ENCODE measurements at places on chromosomes 11 and 22.

GRCh38 chr11:116740741-116741140 lies 32.0 kb downstream of the BUD13 start:
- DNase-seq, result no peak

- no peak for DNase-seq
Observed at GRCh38 chr11:1010551-1011319, 25.8 kb downstream of the MUC6 start.

DNA sequence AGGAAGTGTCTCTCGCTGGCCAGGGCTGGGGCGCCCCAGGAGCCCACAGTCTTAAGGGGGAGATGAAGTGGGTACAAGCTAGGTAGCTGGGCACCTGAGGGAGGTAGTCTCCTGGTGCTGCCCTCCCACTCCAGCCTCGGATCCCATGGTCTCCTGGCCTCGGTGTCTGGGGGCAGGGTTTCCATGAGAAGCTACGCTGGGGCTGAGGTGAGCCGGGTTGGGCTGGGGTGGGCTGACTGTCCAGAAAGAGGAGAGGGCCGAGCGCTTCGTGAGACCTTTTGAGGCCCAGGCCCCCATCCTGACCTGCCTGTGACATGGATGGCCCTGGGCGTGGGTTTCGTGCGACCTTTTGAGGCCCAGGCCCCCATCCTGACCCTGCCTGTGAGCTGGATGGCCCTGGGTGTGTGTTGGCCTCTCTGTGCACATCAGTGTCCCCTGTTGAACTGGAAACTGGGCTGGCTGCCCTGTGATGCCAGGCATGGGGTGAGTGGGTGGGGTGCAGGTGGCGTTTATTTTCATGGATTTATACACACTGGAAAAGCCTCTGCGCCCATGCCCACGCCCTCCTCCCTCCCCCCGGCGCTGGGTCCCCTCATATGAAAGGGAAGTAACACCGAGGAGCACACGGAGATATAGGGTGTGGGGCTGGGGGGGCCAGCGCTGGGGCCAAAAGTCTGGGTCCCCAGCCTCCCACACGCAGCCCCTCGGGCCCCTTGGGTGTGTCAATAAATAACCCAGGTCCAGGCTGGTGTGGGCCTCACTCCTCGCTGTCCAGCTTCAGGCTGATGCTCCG lies 8.6 kb downstream of the AIP start:
- DNase-seq, result no peak

DNA sequence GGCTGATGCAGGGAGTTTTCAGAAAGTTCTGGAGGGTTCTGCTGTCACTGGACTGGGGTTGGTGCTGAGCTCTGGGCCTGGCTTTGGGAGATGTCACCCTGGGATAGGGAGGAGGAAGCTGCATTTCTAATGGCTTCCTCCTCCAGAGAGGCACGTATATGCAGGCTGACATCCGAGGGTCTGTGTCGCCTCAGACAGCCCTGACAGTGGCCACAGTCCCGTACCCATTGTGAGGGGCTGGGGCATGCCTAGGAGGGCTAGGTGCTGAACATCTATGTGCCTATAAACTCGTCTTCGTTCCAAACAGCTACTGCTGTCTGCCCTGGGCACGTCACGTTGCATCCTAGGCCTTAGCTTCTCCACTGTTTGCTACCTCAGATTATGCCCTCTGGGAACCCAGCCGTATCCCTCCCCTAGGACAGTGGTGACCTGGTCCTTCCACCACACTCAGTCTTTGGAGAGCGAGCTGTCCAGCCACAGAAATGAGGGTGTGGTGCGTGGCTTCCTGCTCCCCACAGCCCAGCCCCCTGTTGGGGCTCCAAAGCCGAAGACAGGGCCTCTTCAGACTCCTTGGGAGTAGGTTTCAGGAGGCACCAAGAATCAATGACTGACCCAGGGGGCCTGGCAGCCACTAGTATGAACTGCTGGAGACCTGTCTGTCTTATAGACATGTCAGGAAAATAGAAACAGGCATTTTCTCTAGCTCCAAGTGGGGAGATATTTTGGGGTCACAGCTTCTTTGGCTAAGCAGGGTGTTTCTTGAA lies 26.4 kb downstream of the ADAMTS15 start:
- DNase-seq, result no peak

GRCh38 chr22:38570779-38571364 lies 889 bp upstream of the DMC1 start:
- DNase-seq, result peak; percentile 37

DNA sequence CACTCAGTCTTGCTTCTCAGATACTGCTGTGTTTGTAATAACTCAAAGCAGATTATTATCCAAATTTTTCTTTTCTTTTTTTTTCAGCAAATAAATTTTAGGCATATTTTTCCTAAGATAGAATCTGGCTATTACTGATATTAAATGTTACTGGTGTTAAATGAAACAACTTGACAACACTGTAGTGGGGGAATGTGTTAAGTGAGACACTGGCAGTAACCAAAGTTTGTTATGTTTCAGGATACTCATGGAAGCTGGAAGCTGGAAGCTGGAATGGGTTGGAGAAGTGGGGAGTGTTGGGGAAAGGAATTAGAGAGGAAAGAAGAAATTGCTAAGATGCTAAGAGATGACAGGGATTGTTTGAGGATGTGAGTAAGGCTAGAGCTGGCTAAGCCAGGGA lies 24.9 kb downstream of the PGR start:
- DNase-seq, result no peak

GRCh38 chr11:31643857-31644256 lies 134.3 kb downstream of the ELP4 start:
- DNase-seq, result no peak

DNA sequence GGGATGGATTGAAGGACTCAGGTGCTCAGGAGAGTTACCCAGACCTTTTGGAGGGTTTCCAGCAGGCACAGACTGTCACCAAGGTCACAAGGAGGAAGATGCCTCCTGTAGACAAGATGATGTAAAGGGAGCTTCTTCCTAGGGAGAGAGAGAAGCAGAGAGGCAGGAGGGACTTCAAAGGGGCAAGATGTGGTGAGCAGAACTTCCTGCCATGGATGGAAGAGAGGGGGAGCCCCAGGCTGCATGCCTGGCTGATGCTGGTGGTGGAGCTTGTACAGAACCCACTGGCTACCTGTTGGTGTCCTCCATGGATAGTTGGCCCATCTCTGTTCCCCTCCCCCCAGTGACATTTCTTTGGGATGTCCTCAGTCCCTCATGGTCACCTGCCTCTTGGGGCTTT lies 4.2 kb downstream of the HEPN1 start:
- DNase-seq, result no peak

GRCh38 chr11:19173004-19173689 lies 28.6 kb downstream of the CSRP3 start:
- no peak for DNase-seq

GRCh38 chr22:26452236-26453016 lies 23.4 kb downstream of the ASPHD2 start:
- no peak for DNase-seq

DNA sequence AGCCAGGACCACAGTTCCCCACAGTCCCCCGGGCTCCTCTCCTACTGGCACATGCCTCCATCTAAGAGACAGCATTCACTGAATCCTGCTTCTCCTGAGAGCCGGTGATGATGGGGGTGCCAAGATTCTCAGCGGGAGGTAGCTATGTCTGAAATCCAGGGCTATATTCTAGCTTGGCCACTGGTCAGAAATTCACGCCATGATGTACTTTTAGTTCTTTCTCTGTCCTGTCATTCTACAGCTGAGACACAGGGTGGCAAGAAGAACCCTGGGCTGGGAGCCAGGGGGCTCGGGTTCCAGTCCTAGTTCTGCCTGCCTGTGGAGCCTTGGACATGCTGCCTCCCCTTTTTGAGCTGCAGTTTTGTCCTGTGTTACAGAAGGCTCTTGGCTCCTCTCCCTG lies 59.2 kb upstream of the PHOX2A start:
- no peak for DNase-seq

DNA sequence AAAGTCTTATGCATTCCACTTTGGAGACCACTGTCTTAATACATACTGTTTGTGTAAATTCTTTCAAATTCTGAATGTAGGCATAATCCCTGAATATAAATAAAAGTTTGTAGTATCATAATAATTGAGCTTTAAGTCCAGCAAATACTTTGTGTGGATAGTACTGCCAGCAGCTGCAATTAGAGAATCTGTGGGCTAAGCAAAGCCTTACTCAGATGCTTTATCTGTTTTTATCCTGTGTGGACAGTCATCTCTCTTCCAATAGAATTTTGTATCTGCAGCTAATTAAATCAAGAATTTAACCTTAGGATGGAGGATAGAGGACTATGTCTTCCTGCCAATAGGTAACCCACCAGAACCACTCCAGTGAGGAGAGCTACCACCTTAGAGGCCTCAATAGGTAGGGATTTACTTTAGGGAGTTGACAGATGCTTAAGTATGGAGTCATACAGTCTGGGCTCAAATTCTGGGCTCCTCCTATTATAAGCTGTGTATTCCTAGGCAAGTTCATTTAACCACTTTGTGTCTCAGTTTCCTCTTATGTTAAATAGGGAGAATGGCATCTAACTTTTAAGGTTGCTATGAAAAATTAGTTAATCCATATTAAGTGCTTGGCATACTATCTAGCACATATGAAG lies 71.1 kb downstream of the STIM1 start:
- no peak for DNase-seq

DNA sequence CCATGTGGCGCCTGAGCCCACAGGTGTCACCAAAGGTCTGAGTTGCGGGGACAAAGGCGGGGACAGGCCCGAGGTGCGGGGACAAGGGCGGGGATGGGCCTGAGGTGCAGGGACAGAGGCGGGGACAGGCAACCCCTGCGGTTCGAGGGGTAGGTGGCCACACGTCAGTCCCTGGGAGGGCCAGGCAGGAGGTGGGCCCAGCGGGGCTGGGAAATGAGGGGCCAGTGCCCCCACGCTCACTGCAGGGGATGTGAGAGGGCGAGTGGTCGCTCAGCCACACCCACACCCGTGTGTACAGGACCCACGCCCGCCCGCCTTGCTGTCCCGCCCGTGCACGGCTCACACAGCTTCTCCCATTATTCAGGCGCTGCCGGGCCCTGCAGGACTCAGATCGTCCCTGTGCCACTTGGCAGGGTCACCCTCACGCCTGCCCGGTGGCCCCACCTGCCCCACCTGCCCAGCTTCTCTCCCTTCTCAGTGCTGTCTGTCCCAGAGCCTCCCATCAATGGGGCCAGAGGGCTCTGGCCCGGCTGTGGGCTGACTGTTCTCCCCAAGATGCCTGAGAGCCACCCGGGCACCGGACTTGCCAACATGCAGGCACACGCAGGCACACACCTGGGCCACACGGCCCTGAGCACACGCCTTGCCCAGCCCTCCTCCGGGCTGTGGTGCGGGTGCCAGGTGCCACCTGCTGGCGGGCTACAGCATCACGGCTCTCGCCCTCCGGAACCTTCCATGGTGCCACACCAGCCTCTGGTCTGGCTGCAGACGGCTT lies 14.2 kb upstream of the MUC6 start:
- DNase-seq, result peak; percentile 73

- DNase-seq, result no peak
Observed at GRCh38 chr22:20531404-20532201, 24.2 kb downstream of the MED15 start.

GRCh38 chr11:126337126-126337473 lies 18.4 kb upstream of the ST3GAL4 start:
- no peak for DNase-seq

DNA sequence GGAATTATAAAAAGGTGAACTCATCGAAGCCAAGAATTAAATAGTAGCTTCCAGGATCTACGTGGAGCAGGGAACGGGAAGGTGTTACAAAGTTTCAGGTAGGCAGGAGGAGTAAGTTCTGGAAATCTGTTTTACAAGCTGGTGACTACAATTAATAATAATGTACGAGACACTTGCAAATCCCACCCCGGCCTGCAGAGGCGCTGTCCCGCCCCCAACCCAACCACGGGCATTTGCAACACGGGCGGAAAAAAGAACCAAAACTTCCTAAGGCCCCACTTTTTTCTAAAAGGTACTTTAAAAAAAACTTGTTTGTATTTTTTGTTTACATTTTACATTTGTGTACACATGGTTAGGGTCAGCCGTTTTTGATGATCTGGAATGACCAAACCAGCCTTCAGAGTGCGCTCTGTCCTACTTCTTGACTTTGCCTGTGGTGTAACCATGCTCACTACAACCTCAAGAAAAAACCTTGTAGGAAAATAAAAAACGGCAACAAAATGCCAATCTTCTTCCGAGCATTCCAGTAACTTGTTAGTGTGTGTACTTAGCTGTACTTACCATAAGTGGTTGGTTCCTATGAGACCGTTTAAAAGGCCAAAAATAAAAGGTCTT lies 449.6 kb upstream of the B3GAT1 start:
- DNase-seq, result no peak

DNA sequence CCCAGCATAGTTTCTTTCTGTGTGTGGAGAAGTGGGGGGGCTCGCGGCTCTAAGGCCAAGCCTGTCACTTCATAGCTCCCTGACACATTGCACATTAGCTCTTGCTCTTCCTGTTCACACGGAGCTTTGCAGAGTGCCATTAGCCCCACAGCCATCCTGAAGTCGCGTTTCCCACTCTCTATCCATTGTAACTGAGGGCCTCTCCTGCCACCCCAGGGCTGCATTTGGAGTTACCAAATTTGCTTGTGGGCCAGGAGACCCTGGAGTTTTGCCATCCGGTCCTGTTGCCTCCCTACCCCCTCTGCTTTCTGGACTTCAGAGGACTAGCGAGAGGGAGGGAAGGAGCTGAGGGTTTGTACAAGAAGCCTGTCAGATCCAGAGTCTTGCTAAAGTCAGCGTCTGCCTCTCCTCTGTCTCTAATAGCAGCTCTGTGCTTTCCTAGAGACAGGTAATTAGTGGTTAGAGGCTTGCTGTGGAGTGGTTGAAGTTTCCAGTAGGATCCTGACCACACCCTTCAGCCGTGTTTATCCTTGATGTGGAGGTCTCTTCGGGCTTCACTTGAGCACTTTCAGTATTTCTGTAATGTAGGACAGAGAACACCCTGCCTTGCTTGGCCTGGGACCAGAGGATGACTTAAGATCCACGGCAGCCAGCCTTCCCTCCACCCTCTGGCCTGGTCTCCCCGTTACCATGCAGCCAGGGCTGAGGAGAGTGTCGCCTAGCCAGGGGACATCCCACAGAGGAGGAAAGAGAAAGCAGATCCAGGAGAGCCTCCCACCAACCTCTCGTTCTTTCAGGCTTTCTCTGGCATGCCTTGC lies 14.1 kb downstream of the DCPS start:
- peak; percentile 30 for DNase-seq

- DNase-seq, result no peak
Observed at GRCh38 chr11:46991391-46991790, 54.8 kb downstream of the CSTPP1 start.

DNA sequence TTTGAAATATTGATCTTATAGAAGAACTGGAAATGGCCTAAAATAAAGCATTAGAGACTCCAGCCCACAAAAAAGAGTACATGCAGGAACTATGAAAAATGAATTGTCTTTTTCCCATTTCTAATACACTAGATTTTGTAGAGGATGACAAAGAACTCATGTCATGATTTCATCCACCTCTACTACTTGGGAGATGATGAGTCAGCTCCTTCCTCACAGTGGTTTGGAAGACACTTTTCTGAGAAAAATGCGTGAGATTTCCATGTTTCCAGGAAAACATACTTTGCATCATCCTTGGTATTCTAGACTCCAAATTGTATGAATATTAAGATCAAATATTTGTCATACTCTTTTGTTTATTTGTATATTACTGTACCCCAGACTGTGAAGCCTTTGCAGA lies 500.5 kb downstream of the FAM181B start:
- no peak for DNase-seq
